Left ventricle myocardium inferior (tissue), 1 donor: ENCODE measurements at places on chromosomes 7 and 10. TPM values are rescaled to one million over a fixed set of nuclear protein-coding genes. Genes with fewer than 3 reads are reported as not detected.

Gene TAS2R60
- total RNA-seq, result not detected

Gene NAPEPLD
- total RNA-seq, result 11.7 TPM

Gene GPR85
- 0.69 TPM for total RNA-seq

Gene SKIDA1
- total RNA-seq, result 2.7 TPM

Gene GRID2IP
- not detected for total RNA-seq

Gene NPFFR1
- total RNA-seq, result not detected

Gene NYAP1
- 0.38 TPM for total RNA-seq

Gene ZNF783
- 4.5 TPM for total RNA-seq
